Stimulated activated CD8-positive, alpha-beta memory T cell treated with anti-CD3 and anti-CD28 coated beads, Interleukin-15, amount 100 ng/mL, for 24 hours (primary cell): ENCODE measurements at places on chromosomes 4 and X.

GRCh38 chr4:91754716-91755115, 549.0 kb upstream of the GRID2 start:
- DNase-seq, result no peak

DNA sequence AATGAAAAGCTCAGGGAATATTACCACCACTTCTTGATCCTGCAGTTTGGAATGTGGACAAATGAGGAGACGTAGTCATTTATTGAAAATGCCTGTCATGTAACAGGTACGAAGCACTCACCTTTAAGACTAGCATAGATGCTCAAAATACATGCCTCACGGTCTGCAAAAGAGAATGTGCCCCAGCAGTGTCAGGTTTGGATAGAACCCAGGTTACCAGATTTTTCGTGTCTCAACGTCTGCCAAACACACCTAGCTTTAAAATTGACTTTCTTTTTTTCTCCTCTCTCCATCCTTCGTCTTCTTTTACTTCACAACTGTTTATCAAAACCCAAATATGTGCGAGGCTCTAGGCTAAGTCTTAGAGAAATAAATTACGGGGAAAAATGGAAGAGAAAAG, 606.8 kb upstream of the ATOH1 start:
- no peak for DNase-seq

- no peak for DNase-seq
These were observed 5.4 kb downstream of the RAB28 start for GRCh38 chr4:13478707-13479106.

- no peak for DNase-seq
These were observed 103.5 kb upstream of the ENPEP start for GRCh38 chr4:110372485-110372884.

DNA sequence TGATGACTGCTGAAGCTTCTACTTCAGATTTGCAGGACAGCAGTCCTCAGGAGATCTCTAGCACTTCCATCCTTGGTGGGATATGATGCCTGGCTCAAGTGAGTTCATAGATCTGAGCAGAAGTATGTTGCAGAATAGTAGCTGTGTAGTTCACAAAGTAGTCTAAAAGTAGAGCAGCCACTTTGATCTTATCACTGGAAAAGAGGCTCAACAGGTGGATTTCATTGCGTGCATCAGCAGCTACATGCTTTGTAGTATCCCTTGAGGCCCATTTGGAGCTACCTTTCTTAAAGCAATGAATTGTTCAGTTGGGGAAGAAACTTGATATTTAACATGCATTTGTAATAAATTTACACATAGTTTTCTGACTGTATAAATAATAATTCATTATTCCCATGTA, 29.9 kb downstream of the BEX3 start:
- DNase-seq, result no peak

GRCh38 chrX:40358994-40359393, 221.8 kb upstream of the ATP6AP2 start:
- DNase-seq, result no peak

DNA sequence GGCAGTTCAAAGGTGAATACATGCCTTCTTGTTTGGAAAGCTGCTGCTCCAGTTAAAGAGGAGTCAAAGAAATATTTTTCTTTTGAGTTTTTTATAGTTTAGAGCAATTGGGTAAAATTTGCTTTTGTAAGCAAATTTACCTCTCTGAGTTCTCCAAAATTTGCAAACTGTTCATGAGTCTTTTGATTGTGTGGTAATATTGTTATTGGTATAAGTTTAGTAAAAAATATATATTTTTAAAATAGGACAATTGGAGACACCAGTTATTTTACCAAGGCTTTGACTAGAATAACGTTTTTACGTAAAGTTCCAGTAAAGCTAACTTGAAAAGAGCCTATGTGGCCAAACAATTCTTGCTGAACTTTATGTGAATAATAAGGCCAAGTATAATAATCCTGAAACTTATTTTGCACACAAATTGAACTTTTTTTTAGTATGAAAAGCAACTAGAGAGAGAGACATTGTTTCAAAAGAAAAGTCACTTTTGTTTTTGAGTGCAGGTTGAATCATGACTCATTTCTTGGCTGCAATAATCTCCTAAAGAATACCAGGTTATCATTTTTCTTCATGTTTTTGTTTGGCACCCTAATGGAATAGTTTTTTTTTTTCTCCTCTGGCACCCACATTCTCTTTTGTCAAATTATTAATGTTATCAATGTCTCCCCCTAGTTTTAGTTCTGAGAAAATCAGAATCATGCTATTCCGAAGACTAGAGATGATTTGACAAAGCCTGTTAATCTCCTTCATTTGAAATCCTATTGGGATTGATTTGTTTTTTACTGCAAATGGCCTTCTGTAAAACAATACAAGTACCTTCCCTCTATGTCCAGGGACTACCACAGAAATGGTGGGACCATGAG, 57.1 kb downstream of the UGT2B10 start:
- no peak for DNase-seq

DNA sequence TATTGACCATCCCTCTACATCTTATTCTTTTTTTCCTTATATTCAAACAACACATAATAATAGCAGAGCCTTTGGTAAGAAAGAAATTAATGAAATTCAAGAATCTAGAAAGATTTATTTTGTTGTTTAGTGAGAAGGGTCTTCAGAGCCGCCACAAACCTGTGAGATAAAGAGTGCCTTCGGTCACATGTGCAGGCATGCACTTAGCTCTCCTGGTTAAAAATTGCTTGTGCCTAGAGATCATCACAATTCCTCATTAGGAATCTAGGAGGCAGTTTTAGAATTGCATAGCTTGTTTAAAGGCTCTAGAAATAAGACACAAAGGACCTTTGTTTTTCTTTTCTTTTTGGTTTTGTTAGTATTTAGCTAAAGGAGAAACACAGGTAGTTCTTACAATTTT, 1948.4 kb upstream of the IGFBP7 start:
- DNase-seq, result no peak

GRCh38 chrX:50707955-50708699, 105.9 kb downstream of the SHROOM4 start:
- DNase-seq, result no peak

DNA sequence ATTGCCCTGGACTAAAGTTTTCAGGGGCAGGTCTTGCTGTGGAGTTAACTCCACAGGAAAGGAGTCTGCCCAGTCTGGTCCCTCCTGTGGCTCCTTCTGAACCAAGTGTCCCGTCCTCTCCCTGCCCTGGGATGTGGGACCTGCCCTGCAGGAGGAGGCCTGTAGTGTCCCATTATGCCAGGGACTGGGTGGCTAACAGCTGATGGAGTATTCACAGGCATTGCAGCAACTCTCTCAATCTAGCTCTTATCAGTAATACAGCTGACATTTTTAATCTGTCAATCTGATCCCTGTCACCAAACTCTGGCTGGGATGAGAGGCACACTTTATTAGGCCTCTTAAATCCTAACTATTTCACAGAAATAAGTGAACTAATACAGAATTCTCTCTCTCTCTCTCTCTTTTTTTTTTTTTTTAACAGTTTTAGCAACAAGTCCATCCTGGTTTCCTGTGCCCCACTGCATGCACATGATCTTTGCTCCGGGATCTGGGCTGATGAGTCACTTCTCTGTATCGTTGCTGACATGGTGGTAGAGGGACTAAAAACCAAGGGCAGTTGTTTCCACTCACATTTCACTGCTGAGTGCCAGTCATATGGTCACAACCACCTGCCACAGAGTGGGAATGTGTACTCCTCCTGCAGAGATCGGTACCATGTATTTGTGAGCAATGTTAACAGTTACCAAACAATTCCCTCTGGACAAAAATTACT, 39.1 kb downstream of the HAND2 start:
- DNase-seq, result no peak

- DNase-seq, result no peak
These were observed 173.8 kb upstream of the DCAF12L2 start for GRCh38 chrX:126339928-126340327.

DNA sequence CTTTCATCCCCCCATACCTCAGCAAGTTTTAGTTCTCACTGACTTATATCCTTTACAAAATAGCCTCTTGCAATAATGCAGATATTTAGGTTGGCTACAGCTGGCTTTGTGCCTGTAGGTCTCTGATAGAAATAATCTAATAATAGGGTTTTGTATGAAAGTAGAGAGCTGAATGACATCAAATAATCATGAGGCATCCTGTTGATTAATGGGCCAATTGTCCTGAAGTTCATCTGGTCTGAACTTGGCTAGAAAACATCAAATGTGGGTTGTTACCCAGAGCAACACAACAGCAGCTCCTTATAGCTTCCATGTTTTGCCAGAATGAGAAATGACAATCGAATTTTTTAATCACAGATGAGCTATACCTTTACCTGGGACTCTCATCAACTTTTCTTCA, 19.2 kb upstream of the LHFPL1 start:
- DNase-seq, result no peak
